KBM-7 (cell line): ENCODE measurements at places on chromosomes 1 and 21.

- peak; percentile 78 for DNase-seq
Measured at GRCh38 chr1:28208818-28209441, 23.9 kb downstream of the DNAJC8 start.

- no peak for DNase-seq
Measured at GRCh38 chr1:202890392-202890791, 1.4 kb upstream of the RABIF start.

- no peak for DNase-seq
Measured at GRCh38 chr1:79549201-79549600, 542.7 kb upstream of the ADGRL4 start.

DNA sequence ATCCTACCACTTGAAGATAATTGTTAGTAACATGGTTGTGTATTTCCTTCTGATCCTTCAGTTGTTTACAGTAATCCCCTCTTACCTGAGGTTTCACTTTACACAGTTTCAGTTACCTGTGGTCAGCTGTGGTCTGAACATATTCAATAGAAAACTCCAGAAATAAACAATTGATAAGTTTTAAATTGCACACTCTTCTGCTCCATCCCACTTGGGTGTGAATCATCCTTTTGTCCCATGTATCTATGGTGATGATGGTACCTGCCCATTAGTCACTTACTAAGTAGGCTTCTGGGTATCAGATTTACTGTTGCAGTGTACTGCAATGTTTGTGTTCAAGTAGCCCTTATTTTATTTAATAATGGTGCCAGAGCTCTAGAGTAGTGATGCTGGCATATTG is 62.5 kb downstream of the OSBPL9 start:
- DNase-seq = no peak

DNA sequence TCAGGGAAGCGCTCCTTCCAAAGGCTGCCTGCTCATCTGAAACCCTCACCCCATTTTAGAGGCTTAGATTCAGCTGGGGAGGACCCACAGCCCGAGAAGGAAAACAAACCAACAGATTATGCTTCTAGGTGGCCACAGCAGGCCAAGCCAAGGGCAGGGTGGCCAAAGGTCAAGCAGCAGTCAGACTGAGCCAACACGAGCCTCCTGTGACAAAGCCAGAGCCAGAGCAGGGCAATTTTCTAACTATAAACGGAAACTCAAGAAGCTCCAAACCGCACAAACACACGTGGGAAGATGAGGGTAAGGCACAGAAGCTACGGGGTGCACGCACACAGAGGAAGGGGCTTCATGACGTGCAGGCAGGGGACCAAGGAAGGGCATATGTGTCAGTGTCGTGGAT is 64.1 kb downstream of the PLEKHA6 start:
- no peak for DNase-seq

GRCh38 chr1:45863218-45863617 is 59.8 kb downstream of the MAST2 start:
- DNase-seq = no peak

DNA sequence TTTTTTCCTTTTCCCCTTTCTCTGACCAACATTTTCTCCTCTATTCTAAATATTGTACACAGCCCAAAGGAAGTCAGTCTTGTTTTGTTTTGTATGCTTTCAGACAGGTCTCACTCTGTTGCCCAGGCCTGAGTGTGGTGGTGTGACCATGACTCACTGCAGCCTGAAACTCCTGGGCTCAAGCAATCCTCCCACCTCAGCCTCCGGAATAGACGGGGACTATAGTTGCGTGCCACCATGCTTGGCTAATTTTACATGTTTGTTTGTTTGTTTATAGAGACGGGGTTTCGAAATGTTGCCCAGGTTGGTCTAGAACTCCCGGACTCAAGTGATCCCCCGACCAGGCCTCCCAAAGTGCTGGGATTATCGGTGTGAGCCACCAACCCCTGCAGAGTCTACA is 72.8 kb downstream of the NRIP1 start:
- no peak for DNase-seq

DNA sequence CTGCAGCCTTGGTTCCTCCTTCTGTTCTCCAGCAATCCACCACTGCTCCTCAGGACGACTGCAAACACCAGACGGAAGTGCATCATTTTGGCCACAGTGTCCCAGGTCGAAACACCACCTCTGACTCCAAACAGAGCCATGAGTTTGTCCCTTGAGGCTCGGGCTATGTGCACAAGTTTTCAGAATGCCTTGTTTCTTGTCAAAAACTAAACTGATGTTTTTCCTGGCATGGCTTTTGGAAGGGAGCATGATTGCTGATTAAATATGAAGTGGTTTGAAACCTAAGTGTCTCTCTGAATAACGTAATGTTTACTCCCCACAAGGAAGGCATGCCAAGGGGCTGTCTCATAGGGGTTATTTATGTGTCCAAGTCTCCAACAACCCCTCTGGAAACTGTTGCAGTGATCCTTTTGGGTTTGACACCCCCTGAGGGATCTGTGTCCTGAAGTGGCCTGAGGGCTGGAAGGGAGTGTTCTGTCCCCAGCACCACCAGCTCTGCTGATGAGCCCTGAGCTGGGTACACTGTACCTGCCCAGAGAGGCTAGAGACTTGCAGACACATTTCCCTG is 132.7 kb downstream of the PLPP3 start:
- DNase-seq = no peak

DNA sequence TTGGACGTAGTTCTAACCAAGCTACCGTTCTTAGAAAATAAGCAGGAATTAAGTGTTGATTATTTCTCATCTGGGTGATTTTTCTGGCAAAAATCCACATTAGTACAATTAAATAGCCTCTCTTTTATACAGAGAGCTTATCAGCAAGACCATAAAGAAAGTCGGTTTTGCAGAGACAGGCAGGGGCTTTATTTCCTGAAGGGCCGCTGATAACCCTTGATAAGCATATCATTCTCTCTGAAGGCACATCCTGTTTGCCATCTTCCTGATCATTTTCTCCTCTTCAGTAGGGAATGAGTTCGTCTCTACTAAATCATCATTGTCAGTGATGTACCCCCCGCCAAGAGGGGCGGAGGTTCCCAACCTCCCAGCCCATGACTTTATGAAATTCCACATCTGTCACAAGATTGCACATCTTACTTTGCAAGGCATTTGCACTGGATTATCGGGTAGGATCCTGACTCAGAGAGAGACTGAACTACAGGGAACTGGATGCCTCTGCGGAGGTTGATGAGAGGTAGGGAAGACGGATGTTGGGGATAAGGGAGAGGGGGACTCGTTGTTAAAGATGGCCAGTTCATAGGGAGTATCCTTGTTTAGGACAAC is 115.7 kb downstream of the KCNJ6 start:
- DNase-seq = no peak

GRCh38 chr1:165876121-165876520 is 48.7 kb downstream of the UCK2 start:
- DNase-seq = no peak

DNA sequence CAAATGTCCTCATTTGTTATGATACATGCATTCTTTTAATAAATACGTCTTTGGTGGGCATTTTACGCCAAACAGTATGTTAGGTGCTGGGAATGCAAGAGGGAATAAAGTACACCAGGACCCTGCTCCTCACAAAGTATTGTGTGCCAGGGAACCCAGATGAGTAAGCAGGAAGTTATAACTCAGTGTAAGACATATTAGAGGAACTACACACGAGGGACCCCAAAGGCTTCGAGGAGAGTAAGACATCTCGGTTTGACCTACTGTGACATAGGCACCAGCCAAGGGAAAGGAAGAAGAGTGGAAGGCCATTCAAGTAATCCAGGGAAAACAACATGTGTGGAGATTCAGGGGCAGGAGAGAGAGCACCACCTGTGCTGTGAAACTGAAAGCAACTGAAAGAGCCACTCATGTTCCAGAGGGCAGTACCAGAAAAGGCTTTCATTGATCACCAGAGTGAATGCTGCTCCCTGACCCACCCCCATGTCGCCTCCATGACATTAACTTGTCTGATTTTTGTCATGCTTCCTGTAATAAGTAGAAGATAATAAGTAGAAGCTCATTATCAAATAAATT is 542.5 kb upstream of the PKN2 start:
- DNase-seq = no peak
